ENCODE measurements at places on chromosomes 12 and 14. TPM values are rescaled to one million over a fixed set of nuclear protein-coding genes. Genes with fewer than 3 reads are reported as not detected.

- DNase-seq, result peak; percentile 82
Measured at GRCh38 chr14:32709027-32709426, 229.7 kb upstream of the NPAS3 start.

Gene DPF3
- polyA plus RNA-seq, result 1.6 TPM

DNA sequence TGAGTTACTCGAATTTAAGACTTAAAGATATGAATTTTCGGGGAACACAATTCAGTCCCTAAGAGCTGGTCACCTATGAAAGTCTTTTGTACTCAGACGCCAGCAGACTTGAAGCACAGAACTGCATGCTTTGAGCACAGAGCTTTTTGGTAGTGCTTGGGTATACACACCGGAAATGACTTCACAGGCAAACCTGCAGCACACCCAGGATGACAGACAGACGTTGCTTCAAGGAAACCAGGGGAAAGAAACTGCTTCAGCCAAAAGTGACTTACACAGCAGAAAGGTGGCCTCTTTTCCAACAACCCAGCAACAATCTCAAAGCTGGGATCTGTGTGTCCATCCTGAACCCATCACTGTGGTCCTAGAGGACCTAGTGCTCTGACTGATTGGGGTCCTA lies 975.1 kb downstream of the AACS start:
- DNase-seq, result no peak

DNA sequence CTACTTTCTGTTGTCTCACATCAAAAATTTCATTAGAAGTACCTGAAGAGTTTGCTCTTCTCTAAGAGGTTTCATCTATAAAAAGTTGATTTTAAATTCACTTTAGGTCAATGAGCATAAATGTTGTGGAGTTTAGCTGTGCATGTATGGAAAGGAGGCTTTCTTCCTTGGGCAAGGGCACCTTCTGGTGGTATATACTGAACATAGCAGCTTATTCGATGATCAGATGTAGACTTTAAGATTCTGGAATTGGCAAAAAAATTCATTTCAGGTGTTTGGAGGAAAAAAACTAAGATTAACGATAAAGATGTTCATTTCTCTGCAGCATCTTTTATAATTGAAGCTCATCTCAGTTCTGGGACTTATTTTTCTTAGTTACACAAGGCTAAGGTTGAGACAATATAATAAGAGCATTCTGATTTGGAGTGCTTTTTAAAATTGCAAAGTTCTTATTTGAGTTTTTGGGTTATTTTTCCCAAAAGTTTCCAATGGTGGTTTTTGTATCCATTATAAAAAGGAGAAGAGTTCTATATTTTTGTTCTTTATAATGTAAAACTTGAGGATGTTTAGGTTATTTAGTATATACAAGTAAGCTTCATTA lies 46.8 kb downstream of the TMEM117 start:
- no peak for DNase-seq

DNA sequence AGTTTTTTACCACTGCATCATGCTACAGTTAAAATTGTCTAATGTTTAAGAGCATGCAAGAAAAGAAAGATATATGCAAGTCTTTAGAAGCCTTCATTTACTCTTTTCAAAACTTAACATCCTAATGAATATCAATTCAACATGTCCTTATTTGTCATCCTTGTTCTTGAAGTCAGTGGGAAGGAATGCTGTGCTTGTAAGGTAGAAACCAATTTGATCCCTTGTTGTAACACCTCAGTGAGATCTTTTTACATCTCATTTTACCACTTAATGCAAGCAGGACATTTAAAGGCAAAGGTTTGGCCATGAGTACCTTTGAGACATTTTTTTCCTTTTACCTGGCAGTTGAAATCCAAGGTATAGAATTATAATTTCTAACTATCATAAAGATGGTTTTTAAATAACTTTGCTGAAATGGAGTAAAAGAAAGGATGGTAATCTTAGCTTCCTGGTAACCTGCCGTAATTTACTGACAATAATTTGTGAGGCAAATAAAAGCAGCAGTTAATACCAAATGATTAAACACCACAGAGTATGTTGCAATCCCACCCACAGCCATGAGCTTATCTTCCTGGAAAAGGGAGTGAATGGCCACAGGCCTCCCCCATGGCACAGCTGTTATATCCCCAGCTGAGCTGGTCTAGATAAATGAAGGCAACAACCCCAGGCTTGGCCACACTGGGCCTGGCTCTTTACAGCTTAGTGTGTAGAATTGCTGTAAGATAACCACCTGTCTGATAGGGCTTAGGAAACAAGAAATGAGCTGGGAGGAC lies 33.2 kb upstream of the STRN3 start:
- no peak for DNase-seq

DNA sequence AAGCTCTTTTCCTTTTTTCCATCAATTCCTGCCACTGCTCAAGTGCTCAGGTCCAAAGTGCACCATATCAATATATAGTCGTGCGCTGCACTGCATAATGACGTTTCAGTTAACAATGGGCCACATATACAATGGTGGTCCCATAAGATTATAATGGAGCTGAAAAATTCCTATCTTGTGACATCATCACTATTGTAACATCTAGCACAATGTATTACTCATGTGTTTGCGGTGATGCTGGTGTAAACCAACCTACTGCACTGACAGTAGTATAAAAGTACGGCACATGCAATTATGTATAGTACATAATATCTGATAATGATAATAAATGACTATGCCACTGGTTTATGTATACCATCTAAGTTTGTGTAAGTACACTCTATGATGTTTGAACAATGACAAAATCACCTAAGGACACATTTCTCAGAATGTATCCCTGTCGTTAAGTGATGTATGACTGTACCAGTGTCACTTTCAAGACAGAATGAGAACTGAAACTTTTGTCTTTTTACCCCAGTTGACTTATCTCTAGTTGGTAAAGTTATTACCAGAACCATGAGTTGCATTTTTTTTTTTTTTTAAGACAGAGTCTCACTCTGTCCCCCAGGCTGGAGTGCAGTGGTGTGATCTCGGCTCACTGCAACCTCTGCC lies 53.7 kb upstream of the INSM2 start:
- no peak for DNase-seq

GRCh38 chr12:38904537-38905479 lies 583 bp downstream of the CPNE8 start:
- peak; percentile 24 for DNase-seq

GRCh38 chr12:95553197-95553943 lies 2.1 kb upstream of the USP44 start:
- no peak for DNase-seq

Data from left lung (tissue), 14 donors.